ENCODE measurements at places on chromosomes 13 and 19.

DNA sequence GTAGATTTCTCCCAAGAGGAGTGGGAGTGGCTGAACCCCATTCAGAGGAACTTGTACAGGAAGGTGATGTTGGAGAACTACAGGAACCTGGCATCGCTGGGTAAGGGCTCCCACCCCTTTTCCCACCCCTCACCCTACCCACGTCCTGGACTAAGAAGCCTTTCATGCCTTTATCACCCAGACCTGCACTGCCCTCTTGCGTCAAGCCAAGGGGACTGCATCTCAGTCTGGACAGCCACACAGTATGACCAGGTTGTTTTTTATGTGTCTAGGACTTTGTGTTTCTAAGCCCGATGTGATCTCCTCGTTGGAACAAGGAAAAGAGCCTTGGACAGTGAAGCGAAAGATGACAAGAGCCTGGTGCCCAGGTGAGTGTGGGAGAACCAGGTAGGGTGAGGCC is 8.8 kb downstream of the ZFP28 start:
- no peak for DNase-seq

GRCh38 chr13:19618977-19619376 is 14.5 kb upstream of the MPHOSPH8 start:
- DNase-seq = no peak

- no peak for DNase-seq
Measured at GRCh38 chr19:20969498-20969897, 46.4 kb downstream of the ZNF85 start.

DNA sequence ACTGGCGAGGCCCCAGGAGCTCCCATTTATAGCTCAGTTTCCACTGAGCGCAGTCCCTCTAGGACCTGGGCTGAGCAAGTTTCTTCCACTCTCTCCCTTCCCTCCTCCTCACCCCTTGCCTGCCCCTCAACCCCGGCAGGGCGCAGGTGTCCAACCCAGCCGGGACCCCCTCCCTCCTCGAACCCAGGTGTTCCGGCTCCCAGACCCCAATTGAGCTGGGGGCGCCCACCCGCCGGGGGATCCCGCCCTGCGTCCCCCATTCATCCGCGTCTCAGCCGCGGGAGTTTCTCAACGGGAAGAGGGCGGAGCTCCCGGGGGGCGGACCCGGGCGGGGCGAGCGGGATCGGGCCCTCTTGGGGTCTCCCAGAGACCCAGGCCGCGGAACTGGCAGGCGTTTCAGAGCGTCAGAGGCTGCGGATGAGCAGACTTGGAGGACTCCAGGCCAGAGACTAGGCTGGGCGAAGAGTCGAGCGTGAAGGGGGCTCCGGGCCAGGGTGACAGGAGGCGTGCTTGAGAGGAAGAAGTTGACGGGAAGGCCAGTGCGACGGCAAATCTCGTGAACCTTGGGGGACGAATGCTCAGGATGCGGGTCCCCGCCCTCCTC is at the start of gene KIRREL2:
Gene KIRREL2, plus strand, starts transcription at position 366 of the 604 bp plus-strand sequence. Its CDS starts 209 bp downstream, at position 575.
- no peak for DNase-seq

- DNase-seq = no peak
Measured at GRCh38 chr19:15640294-15640903, at the start of gene CYP4F3. Gene CYP4F3 (plus strand): TSS chr19:15640897. CDS start chr19:15641416, 519 bp downstream.

- DNase-seq = no peak
Measured at GRCh38 chr13:53941588-53942190, 913.1 kb downstream of the OLFM4 start.

DNA sequence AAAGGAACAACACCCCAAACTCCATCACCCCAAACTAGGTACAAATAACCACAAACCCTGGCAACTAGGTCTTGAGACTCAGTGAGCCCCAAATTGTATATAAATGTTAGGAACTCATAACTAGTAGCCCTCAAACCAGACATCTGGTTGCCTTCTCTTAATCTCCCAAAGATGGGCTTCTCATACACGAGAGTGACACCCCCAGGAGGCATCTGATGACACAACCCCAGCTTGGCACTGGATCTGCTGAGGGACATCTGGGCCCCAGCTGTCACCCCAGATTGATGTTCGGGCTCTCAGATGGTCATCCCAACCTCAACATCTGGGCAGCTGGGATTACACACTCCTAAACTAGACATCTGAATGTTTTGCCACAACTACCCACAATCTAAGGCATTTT is 14.8 kb downstream of the RABAC1 start:
- DNase-seq = no peak

DNA sequence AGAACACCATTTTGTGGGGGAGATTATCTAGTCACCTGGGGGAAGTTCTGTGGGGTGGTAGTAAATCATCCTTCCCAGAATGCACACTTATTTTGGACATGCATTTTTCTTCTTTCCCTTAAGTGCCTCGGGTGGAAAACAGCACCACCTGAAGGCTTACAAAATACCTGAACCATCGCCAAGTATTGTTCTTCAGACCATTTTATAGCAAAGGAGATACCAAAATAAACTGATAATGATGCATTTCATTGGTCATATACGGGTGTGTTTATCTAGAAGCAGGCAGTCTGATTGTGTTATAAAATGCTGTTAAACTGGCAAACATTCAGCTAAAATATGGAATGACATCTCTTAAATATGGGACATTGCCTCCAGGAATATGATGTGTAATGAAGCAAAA is 1034.7 kb downstream of the SLITRK1 start:
- no peak for DNase-seq

- no peak for DNase-seq
Measured at GRCh38 chr13:23631311-23632047, 61.3 kb downstream of the TNFRSF19 start.

DNA sequence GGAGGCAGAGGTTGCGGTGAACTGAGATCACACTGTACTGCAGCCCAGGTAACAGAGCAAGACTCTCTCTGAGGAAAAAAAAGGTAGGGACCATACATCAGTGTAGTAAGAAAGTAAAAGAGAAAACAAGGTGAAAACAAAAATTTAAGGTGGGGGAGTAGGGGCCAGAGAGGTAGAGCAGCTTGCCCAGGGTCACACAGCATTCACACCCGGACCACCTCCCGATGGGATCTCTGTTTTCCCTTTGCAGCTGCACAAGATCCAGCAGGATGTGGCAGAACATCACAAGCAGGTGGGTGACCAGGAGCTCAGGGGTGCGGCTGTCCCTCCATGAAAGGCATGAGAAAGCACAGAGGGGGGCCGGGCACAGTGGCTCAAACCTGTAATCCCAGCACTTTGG is 4.5 kb downstream of the TLE6 start:
- no peak for DNase-seq

DNA sequence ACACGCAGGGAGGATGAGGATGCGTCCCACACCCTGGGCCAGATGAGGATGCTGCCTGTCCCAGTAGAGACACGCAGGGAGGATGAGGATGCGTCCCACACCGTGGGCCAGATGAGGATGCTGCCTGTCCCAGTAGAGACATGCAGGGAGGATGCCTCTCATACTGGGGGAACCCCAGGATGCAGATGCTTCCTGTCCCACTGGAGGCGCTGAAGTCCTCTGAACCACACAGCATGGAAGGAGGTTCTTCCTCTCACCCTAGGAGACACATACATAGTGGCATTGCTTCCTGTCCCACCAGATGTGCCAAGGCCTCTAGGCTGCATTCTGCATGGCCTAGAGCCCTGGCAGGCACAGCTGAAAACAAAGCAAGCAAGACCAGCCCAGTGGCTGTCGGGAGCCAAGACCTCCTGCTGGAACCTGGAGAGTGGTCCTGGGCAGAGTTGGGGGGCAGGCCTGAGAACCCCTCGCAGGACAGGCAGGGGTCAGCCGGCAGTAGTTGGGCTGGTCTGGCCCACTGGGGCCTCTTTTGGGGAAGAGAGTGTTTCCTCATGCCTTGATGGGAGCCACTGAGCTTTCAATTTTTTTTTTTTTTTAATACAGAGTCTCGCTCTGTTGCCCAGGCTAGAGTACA is 4.3 kb downstream of the HPN start:
- no peak for DNase-seq

GRCh38 chr13:42149136-42149535 is 100.7 kb downstream of the DGKH start:
- no peak for DNase-seq

GRCh38 chr19:42471554-42472249 is 29.0 kb upstream of the CXCL17 start:
- DNase-seq = no peak

GRCh38 chr13:29402166-29402636 is 193.3 kb downstream of the SLC7A1 start:
- DNase-seq = no peak

GRCh38 chr13:112355274-112355838 is 20.8 kb upstream of the SPACA7 start:
- DNase-seq = no peak

GRCh38 chr13:111270126-111270525 is 50.3 kb upstream of the TEX29 start:
- no peak for DNase-seq

DNA sequence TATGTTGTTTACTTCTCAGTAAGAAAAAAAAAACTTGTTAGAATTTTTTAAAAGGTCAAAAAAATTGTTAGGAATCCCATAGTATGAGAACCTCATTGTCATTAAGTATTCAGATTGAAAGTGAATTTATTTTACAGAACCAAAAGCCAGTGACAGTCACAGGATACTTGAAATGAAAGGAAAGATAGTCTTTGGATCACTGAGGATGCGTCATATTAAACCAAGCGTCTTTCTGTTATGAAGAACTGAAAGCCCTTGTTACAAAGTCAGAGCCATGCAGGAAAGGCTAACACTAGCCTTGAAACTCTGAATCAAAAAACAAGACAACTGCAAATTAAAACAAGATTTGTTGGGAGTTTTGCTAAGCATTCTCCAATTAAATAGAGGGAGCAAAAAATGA is 1348.0 kb upstream of the SLC10A2 start:
- no peak for DNase-seq

DNA sequence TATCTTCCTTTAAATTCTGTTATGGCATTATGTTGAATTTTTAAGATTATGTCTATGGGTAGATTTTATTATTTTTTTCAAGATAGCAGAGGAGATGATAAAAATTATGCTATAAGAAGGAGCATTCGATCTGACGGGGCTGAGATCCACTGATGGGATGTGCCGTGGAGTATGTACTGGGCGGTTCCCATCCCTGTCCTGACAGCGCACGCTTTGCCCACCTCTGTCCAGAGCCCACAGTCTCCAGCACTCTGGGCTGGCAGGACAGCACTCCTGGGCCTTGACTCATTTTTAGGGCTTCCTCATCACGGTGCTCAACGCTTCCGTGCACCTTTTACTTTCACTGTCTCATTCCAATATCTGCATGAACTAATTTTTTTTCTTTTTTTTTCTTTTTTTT is 235.5 kb downstream of the TEX29 start:
- DNase-seq = no peak

DNA sequence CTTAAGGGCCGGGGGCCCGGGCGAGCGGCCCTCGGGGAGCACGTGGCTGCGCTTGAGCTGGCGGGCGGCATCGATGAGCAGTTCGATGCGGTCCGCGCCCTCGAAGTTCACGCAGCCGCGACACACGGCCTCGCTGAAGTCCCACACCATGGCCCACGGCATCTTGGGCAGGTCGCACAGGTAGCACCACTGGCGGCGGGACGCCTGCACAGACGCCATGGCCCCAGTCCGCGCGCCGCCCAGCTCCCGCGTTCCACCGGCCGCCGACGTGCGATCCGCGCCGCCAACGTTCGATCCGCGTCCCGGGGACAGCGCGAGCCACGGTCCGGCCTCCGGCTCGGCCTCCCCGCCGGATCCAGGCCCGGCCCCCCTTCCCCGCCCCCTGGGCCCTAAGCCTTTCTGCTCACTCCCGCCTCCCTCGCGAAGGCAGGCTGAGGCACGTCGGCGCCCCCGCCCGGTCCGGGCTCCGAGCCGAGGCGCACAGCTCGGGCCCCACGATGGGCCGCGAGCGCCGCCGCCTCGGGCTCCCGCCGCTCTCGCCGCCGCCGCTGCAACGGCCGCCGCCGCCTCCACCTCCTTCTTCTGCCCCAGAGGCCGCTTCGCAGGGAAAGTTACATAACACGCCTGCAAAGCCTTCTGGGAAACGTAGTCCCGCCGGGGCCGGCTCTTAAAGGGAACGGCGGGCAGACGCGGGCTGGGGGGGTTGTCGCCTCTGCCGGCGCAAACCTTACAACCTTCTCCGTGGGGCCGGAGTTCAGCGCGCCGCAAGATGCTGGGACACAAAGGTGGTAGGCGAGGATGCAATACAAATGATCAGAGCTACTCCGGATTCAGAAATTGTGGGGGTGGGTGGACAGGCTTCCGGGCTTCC is at the start of gene IRF2BP1:
Gene IRF2BP1, minus strand, starts transcription at position 586 of the 871 bp plus-strand sequence. Its CDS starts 367 bp downstream, at position 219.
- DNase-seq = peak; percentile 73

DNA sequence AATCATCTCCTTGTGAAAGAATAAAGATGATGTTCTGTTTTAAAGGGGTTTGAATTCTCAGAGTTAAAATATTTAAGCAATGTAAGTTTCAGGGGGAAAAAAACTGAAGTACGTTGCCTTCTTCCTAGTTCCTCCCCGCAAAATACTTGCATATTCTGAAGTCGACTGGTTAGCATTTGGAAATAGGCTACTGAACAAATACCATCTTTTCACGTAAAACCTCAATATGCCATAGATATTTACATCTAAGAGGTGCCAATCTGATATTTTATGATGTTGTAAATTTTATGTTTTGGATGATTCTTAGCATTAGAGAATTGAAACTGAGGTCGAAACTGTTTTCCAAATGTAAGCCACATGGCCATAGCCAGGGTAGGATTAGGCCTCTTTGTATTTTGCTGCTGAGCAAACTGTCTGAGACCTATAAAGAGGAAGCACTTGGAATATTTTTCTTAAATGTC is 138.3 kb downstream of the FLT1 start:
- DNase-seq = no peak

GRCh38 chr19:38812009-38812840 is 520 bp downstream of the LGALS4 start:
- no peak for DNase-seq

GRCh38 chr13:96223231-96223630 is 133.3 kb downstream of the HS6ST3 start:
- no peak for DNase-seq

GRCh38 chr13:110490009-110490770 is 71.3 kb downstream of the RAB20 start:
- no peak for DNase-seq

DNA sequence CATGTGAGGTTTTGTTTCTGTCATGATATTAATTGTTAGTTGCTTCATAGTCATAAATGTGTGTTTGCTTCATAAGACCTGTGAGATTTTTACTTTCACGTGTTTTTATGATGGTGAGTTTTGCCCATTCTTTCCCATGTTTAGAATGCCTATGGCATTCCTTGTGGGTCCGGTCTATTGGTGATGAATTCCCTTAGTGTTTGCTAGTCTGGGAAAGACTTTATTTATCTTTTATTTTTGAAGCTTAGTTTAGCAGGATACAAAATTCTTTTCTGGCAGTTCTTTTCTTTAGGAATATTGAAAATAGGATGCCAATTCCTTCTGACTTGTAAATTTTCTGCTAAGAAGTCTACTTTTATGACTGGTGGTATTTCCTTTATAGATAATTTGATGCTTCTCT is 332.7 kb downstream of the OXGR1 start:
- DNase-seq = no peak

DNA sequence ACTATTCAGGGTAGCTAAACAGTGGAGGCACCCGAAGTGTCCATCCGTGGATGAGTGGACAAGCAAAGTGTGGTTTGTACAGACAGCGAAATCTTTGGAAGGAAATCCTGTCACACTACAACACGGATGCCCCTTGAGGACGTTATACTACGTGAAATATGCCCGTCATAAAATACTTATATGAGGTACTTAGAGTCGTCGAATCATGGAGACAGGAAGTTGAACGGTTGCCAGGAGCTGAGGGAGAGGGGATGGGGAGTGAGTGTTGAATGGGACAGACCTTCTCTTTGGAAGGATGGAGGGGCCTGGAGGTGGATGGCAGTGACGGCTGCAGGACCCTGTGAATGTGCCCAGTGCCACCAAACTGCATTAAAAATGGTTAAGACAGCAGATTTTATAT is 11.6 kb downstream of the ATP4B start:
- no peak for DNase-seq

- DNase-seq = no peak
Measured at GRCh38 chr13:72437458-72437857, 290.0 kb downstream of the MZT1 start.

Data from activated CD8-positive, alpha-beta memory T cell treated with anti-CD3 and anti-CD28 coated beads for 1 hour (primary cell).